ENCODE measurements at places on chromosomes 3 and 15.

DNA sequence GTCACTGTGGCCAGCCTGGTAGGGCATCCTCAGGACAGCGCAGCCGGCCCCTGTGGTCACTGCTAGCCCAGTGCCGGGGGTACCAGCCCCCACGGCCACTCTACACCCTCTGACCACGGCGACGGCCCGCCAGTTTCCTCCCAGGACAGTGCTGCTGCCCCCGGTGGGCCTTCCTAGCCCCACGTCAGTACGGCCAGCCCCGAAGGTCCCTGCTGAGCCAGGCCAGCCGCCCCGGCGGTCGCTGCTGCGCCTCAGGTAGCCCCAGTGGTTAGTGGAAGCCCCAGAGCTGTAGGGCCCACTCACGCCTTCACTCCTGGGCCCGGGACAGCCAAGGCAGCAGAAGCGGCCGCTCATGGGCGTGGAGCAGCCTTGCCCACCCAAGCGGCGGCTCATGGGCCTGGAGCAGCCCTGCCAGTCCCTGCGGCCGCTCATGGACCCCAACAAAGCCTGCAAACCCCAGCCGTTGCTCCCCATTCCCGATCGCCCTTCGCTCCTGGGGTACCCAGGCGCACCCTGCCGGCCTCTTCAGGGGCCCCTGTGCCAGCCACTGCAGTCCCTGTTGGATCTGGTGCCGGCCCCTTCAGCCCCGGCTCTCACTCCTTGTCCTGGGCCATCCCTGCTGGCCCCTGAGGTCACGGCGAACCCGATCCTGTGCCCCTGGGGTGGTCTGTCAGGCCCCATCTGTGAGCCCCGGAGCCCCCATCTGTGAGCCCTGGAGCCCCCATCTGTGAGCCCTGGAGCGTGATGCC is 9.5 kb upstream of the ROPN1B start:
- no peak for DNase-seq

DNA sequence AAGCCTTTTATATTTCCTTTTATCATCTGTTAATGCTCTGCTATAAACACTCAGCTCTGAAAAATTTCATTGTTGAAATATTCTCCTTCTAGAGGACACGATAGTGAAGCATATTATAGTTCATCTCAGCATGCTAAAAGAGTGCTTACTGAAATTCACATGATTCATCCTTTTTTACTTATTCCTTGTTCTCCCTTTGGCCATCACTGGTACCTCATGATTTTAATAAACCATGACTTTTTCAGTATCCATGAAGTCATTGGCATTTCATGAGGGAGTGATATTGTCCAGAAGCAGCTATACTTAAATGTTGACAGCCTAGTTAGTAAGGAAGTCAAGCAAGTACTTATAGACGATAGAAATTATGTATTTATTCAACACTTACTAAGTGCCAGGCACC is 112.7 kb downstream of the PROS1 start:
- DNase-seq, result peak; percentile 4

- no peak for DNase-seq
Observed at GRCh38 chr15:66895794-66896453, 169.5 kb upstream of the SMAD3 start.

- DNase-seq, result no peak
Observed at GRCh38 chr3:169246158-169246557, 417.4 kb downstream of the MECOM start.

DNA sequence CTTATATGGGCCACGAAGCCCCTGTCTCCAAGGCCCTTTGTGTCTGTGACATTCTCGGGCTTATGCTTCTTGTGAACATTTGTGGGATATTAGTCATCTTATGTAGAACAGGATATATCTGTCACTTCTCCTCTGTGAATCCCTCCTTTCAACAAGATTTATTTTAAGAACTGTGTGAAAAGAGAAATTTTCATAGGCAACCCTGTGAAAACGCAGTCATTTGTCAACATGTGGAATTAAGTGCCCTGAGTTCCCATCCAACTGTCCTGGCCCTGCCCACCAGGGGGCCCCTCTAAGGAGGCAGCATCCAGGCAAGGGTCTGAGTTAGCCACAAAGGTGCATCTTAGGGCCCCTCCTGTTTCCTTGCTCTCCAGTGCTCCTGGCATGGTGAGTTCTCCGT is 76.8 kb upstream of the CHRNA7 start:
- DNase-seq, result no peak

DNA sequence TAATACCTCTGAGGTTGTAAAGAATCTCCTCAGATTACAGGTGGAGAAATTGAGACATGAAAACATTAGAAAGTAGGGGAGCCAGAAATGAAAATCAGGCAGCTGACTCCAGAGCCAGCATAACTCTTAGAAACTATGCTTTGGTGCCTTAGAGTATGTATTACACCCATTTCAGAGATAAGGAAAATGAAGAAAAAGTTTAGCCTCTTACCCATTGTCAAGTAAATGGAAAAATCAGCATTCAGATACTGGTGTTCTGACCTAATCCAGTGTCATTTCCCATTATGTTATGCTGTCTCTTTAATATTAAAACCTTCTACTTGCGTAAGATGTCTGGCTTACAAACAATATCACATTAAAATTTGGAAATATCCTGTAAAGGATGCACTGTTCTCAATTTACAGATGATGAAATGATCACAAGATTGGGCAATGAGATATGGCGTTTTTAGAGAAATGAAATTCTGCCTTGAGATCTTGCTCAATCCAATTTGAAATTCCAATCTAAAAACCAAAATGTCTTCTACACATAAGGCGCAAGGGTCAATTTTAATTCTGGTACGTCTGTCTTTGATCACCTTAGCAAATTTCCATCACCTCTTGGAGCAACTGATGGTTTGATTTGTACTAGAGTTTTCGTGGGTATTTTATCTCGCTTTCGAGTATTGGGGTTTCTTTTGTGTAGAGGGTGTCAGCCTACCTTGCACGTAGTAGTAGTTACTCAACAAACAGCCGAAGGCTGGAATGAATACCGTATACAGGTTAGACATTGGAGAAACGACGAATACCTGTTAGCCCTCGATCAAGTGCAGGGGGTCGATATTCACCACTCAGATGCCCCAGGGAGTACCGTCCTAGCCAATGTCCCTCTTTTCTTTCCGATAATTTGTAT is 902 bp upstream of the ZCWPW2 start:
- DNase-seq, result peak; percentile 76

DNA sequence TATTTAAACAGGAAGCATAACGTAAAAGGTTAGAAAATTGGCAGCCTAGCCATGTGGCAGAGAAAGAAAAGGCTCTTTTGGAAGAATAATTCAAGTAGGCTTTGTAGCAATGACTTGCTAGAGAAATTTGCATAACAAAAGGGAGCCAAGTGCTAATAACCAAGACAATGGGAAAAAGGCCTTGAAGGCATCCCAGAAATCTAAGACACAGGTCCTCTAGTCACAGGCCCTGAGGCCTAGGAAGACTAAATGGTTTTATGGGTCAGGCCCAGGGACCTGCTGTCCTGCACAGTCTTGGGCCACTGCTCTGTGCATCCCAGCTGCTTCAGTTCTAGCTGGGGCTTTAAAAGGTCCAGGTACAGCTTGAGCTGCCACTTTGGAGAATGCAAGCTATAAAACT is 78.5 kb downstream of the FGF7 start:
- no peak for DNase-seq

DNA sequence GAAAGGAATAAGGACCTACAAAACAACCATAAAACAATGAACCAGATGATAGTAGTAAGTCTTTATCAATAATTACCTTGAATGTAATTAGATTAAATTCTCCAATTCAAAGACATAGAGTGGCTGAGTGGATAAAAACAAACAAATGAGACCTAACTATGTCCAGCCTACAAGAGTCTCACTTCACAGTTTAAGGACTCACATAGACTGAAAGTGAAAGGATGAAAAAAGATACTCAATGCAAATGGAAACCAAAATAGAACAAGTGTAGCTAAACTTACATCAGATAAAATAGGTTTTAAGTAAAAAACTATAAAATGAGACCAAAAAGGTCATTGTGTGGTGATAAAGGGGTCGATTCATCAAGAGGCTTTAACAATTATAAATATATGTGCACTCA is 21.9 kb upstream of the NR1I2 start:
- no peak for DNase-seq

GRCh38 chr3:151265866-151266265 is 12.5 kb downstream of the P2RY14 start:
- no peak for DNase-seq

- DNase-seq, result peak; percentile 86
Observed at GRCh38 chr3:160801386-160802118, 45.5 kb downstream of the PPM1L start.

- DNase-seq, result no peak
Observed at GRCh38 chr3:103440539-103441203, 1005.9 kb downstream of the ZPLD1 start.

GRCh38 chr3:136141891-136142290 is 54.2 kb downstream of the MSL2 start:
- DNase-seq, result peak; percentile 58

DNA sequence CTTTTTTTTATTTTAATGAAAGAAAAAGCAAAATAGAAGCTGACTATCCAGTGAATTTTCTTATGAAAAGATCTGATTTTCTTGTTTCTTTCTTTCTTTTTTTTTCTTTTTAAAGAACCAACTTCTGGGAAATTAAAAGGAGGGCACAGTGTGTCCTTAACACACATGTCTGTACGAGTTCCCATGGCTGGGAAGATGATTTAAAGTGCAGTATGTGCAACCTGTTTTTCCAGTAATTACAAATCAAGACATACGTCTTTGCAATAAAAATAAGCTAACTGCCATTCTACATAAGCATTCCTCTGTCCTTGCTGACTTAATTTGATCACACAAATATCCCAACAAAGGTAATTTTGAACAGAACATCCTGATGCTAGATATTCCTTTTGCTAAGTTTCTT is 416.1 kb downstream of the ROBO1 start:
- DNase-seq, result no peak

DNA sequence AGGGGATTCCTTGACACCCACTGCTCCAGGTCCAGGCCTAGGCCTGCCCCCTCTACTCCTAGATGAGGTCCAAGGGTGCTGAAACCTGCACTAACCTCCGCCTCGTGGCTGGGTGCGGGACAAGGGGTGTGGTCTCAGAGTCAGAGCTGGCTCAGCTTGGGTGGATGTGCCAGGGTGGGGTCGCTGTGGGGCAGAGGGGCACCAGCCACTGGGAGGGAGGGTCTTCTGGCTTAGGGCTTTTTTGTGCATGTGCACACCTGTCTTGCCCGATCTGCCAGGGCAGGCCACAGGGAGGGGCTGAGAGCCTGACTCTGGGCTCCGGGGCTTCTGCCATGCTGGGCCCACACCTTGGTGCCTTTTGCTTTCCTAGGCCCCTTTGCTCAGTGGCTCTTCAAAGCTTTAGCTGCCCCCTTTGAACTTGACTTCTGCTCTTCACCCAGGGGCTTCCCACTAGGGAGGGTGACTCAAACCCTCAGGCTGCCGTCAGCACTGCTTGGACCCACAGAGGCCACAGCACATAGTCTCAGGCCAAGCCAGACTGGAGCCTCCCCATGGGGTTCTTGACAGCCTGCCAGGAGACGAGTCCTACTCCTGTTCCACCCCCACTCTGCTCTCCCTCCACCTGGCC is 73.0 kb downstream of the KLF13 start:
- peak; percentile 51 for DNase-seq

DNA sequence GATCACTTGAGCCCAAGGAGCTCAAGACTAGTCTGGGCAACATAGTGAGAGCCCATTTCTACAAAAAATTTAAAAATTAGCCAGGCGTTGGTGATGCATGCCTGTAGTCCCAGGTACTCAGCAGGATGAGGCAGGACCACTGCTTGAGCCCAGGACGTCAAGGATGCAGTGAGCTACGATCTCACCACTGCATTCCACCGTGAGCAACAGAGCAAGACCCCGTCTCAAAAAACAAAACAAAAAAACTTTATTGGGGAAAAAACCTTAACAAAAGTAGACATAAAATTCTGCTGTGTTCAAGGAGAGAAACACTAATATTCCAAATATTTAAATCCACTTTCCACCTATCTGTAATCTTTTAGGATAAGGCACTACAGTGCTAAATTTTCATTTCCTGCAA is 20.8 kb downstream of the SETD2 start:
- DNase-seq, result no peak

- DNase-seq, result no peak
Observed at GRCh38 chr3:181976526-181976925, 264.8 kb downstream of the SOX2 start.

GRCh38 chr3:167886690-167887089 is 151.2 kb downstream of the SERPINI1 start:
- DNase-seq, result peak; percentile 3

GRCh38 chr3:46334741-46335478 is 19.0 kb upstream of the CCR2 start:
- DNase-seq, result peak; percentile 35

GRCh38 chr15:29612701-29613100 is 209.6 kb downstream of the TJP1 start:
- peak; percentile 50 for DNase-seq

- peak; percentile 78 for DNase-seq
Observed at GRCh38 chr3:99842826-99843589, 25.3 kb downstream of the CMSS1 start.

- peak; percentile 42 for DNase-seq
Observed at GRCh38 chr15:58852347-58852746, 81.1 kb downstream of the SLTM start.

- peak; percentile 79 for DNase-seq
Observed at GRCh38 chr15:90957031-90957790, 2.5 kb downstream of the RCCD1 start.

GRCh38 chr3:23859012-23859743 is 53.4 kb downstream of the UBE2E1 start:
- peak; percentile 71 for DNase-seq
